ENCODE measurements at places on chromosomes 7 and 10. TPM values are rescaled to one million over a fixed set of nuclear protein-coding genes. Genes with fewer than 3 reads are reported as not detected.

Gene SLC18A3
- not detected for polyA plus RNA-seq

Gene HABP2
- polyA plus RNA-seq, result 0.41 TPM

Gene PAPSS2
- polyA plus RNA-seq, result 52.9 TPM

Gene ANXA8L1
- polyA plus RNA-seq, result 0.42 TPM

Gene STEAP2
- 17.6 TPM for polyA plus RNA-seq

Gene SPDYE5
- polyA plus RNA-seq, result 1.9 TPM

Gene EPHB6
- 18.9 TPM for polyA plus RNA-seq

Gene ASAH2
- polyA plus RNA-seq, result 2.2 TPM

Gene ADAMTS14
- polyA plus RNA-seq, result 1.3 TPM

Gene TRIM73
- polyA plus RNA-seq, result 3.8 TPM

Gene SSC4D
- polyA plus RNA-seq, result 4.3 TPM

Gene SEMA3E
- polyA plus RNA-seq, result 1.5 TPM

Gene FAM131B
- 3.0 TPM for polyA plus RNA-seq

Gene CRHR2
- 0.09 TPM for polyA plus RNA-seq

Gene MMRN2
- polyA plus RNA-seq, result 26.7 TPM

Gene SLC13A1
- 17.3 TPM for polyA plus RNA-seq

Gene NOS3
- polyA plus RNA-seq, result 11.2 TPM

Gene SPDYE8
- 0.27 TPM for polyA plus RNA-seq

Gene ASZ1
- 0.04 TPM for polyA plus RNA-seq

Gene NPY
- polyA plus RNA-seq, result 2.0 TPM

Gene JCAD
- 31.8 TPM for polyA plus RNA-seq

Gene TRIL
- polyA plus RNA-seq, result 59.3 TPM

Gene RAMP3
- polyA plus RNA-seq, result 10.6 TPM

Gene TCERG1L
- 1.4 TPM for polyA plus RNA-seq

Gene MKI67
- polyA plus RNA-seq, result 52.5 TPM

Gene EGFR
- polyA plus RNA-seq, result 32.6 TPM

Gene FZD8
- polyA plus RNA-seq, result 11.9 TPM

Gene SKIDA1
- polyA plus RNA-seq, result 10.4 TPM

Gene STN1
- polyA plus RNA-seq, result 27.6 TPM

Gene C7orf57
- 0.69 TPM for polyA plus RNA-seq

Gene CASTOR2
- polyA plus RNA-seq, result 4.2 TPM

Gene PROSER2
- 5.1 TPM for polyA plus RNA-seq

Gene TAS2R3
- polyA plus RNA-seq, result 0.41 TPM

Measured in right renal pelvis (tissue), 4 donors.